HT1080 (cell line): ENCODE measurements at places on chromosomes 3 and 15. TPM values are rescaled to one million over a fixed set of nuclear protein-coding genes. Genes with fewer than 3 reads are reported as not detected.

DNA sequence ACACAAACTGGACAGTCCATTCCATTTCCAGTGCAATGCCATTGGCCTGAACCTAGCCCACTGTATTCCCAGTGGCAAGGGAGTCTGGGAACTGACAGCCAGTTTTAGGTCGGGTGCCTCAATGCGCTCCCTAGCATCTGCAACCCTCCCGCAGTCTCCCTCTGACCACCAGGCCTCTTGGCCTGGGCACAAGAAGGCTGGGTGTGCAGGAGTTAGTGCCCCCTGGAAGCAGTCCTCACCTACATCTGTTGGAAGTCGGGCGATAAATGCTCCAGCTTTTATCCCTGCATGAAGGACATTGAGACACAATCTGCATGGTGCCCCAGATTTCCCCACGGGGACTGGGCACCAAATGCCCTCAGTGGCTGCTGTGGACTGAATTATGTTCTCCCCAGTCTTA is 12.7 kb downstream of the C3orf22 start:
- no peak for DNase-seq

GRCh38 chr3:98692787-98693473 is 70.2 kb upstream of the ST3GAL6 start:
- no peak for DNase-seq

DNA sequence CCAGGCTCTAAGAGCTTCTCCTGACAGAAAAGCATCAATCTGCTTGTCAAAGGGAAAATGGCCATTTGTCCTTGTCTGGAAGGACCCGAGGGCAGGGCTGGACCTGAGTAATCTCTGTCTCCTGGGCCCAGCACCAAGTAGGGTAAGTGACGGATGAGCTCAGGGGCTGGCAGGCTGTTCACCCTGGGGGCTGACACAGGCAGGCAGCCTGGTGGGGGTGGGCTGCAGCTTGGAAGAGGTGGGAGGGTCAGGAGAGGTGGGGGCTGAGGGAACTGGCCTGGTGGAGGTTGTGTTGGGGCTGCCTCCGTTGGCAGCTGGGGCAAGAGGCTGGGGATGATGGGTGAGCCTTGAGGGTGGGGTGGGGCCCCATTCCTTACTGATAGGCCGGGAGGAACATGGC is 42.3 kb upstream of the ADPGK start:
- DNase-seq: no peak

DNA sequence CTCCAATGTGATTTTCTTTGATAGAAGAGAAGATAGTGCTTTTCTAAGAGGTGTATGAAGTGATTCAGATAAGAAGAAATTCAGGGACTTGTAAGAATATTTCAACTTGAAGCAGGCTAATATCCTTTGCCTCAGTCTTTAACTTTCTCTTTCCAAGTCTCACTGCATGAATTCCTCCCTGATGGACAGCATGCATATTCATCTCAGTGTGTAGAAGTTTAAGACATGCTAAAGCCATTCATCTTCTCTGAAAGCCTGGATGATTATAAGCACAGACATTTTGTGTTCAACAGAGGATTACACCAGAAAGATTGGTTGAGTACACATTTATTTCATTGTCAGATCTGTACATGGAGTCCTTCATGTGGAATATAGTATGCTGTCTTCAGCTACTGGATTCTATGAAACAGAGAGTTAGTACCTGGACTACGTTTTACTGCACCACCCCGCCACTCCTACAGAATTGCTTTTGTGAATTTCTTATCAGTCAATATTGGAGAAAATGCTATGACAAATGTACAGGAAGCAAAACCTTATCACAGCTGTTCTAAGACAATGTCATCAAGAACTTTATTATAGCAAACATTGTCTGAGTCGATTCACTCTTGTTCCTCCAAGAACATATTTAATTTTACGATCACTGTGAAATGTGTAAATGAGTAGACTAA is 1346.1 kb downstream of the OTOL1 start:
- DNase-seq: no peak

GRCh38 chr3:182027366-182027765 is 315.6 kb downstream of the SOX2 start:
- DNase-seq: peak; percentile 79

The CP gene
- not detected in 2 replicates for total RNA-seq

DNA sequence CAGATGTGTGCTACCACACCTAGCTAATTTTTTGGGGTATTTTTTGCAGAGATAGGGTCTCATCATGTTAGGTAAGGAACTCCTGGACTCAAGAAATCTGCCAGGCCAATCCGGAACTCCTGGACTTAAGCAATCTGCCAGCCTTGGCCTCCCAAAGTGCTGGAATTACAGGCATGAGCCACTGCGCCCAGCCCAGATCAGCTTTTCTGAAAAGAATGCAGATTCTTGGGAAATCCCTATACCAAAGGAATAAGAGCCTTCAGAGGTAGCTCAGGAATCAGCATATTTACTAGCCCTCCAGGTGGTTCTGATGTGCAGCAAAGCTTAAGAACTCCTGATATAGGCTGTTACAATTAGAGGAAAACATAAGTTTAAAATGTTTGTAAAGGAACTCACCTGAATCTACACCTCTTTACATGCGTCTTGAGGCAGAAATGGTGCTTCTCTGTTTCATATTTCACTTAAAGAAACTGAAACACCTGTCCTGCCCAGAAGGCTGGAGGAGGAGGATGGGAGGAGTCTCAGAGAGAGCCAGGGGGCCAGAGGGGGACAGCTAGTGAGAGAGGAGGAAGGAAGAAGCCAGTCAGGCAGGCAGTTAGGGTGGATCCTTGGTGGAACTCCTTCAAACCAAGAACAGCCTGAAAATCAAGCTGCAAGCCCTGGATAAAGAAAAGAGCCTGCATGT is at the start of gene XCR1:
XCR1 (minus strand) TSS at position 463 of the 685 bp plus-strand sequence. CDS start 5,536 bp downstream, outside the sequence.
- DNase-seq: no peak

DNA sequence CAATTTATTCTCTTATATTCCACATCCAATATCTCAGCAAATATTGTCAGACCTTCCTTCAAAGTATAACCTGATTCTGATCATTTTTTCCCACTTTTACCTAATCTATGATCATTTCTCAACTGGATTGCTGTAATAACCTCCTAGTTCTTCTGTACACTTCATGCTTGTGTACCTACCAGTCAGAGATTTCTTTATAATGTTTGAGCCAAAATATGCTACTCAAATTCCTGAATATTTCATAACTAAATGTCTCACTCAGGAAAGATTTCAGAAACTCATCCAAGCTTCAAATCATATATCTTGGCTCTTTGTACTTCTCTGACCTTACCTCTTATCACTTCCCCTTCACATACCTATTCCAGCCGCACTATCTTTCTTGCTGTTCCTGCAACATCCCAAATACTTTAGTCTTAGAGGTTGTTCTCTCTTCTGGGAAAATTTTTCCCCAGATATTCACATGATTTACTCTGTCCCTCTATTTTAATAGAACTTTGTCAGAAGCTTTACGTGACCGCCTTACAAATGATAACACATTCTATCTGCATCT is 20.0 kb downstream of the BCHE start:
- DNase-seq: no peak

GRCh38 chr3:153855772-153856171 is 265.4 kb upstream of the ARHGEF26 start:
- no peak for DNase-seq

- DNase-seq: no peak
Observed at GRCh38 chr3:151183265-151183671, 19.7 kb downstream of the GPR171 start.

The RTF1 gene
- total RNA-seq: 17.0 and 20.2 TPM in 2 replicates

DNA sequence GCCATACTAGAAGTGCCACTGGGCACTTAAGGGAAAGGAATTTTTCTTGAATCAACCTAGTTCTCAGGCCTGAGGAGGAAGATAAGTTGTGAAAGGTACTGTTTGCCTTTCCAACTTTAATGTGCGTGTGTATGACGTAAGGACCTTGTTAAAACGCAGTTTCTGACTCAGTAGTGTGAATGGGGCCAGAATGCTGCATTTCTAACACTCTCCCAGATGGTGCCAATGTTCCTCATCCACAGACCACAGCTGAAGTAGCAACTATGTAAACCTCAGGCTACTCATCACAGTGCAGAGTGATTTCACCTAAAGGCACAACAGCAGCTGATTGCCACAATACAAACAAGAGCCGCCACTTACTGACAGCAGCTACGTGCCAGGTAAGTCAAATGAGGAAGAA is 103.6 kb downstream of the OTOL1 start:
- peak; percentile 29 for DNase-seq

DNA sequence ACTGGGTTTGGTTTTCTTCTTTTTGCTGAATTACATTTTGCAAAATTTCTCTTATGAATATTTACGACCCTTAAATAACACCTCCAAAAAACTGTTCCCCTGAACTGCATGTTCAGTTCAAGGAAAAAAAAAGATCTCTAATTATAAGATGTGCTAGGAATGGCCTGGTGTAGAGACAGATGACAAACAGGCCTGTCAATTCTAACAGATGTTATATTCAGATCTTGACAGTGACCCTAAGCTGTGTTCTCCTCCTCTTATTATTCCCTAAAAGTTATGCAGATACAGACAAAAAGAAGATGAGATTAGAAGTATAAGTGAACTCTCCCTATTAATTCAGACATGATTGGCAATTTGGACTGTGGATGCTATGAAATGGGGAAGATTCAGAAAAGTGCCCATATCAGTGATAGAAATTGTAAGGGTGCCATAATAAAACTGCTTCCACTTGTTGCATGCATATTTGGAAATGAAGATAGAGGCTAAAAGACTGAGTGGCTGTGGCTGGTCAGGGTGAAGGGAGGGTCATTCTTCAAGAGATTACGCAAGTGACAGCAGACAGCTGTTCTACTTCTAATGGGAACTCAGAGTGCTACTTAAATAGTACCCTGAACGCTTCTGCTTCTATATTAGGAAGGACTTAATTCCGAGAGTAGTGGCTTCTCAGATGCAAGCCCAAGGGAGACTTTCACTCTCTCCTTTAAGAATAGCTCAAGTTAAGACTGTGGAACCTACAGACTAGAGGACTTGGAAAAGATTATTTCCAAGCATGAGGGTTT is 75.5 kb downstream of the ADAMTS9 start:
- DNase-seq: no peak

GRCh38 chr15:34890424-34890823 is 79.1 kb downstream of the AQR start:
- no peak for DNase-seq

GRCh38 chr3:102488331-102488730 is 53.5 kb downstream of the ZPLD1 start:
- no peak for DNase-seq

DNA sequence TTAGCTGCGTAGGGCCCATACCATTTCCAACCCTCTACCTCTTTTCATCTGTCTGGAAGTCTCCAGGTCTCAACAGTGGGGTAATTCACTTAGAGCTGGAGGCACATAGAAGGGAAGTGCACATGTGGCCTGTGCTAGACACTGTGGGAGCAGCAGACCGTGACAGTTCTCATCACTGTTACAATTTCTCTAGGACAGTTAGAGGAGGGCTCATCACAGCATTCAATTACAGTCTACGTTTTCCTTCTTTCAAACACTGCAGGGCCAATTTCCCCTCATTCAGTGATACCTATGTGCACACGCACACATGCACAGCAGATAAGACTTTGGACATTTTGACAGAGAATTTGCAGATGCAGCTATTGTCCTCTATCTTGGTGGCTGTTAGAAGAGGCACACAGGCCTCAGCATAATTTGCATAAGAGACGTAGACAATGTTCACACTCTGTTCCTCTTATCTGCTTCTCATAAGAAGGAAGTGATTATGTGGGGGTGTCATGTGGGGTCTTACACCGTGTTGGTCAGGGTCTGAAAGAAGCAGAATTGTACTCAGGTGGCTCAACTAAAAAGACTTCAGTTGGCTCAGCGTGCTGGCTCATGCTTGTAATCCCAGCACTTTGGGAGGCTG is 12.6 kb upstream of the HRG start:
- DNase-seq: no peak

DNA sequence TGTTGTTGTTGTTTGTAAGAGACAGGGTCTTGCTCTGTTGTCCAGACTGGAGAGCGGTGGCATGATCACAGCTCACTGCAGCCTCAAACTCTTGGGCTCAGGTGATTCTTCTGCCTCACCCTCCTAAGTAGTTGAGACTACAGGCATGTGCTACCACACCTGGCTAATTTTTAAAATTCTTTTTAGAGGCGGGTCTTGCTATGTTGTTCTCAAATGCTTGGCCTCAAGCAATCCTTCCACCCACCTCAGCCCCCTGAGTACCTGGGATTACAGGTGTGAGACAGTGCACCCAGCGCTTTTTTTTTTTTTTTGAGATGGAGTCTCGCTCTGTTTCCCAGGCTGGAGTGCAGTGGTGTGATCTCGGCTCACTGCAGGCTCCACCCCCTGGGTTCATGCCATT is 46.7 kb downstream of the TMOD3 start:
- DNase-seq: no peak

GRCh38 chr3:40404591-40405198 is 17.7 kb downstream of the ENTPD3 start:
- peak; percentile 62 for DNase-seq

DNA sequence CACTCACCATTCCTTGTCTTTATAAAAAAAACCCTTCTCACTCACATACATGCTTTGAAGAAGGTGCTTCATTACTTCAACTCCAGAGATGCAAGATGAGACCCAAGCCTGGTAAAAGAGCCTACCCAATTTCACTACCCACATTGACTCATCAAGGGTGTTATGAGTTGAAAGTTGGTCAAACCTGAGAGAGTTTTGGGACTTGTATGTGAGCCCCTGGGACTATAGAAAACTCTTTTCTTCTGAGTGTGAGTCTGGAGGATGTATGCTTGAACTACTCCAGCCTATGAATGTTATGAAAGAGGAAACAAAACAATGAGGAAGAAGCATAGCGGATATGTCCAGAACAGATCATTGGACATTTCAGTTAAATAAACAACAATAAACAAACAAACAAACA is 106.5 kb upstream of the SATB1 start:
- DNase-seq: no peak

DNA sequence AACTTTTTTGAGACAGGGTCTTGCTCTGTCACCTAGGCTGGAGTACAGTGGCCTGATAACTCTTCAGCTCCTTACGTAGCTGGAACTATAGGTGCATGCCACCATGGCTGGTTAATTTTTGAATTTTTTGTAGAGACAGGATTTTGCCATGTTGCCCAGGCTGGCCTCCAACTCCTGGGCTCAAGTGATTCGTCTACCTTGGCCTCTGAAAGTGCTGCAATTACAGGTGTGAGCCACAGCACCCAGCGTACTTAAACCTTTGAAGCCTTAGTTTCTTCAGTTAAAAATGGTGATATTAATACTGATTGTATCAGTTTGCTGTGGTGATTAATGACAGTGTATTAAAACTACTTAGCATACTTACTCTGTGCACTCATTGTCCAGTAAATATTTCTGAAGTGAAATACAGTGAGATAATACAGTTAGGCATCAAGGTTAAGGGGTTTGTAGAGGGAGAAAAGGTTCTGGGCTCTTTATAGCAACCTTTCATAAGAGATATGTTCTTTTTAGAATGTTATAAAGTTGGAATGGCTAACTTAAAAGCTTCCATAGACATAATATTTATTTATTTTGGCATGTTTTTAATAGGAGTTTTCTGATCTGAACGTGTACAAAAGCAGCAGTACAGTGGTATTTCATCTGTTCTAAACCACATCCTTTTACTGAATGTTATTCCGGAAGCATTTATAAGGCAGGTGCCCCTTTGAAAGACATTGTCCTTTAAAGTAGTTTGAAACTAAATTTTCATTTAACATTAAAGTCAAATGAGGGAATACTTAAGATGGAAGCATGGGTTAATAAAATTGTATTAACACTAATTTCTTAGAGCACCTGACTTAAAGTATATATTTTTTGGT is 23.6 kb downstream of the NCK1 start:
- DNase-seq: no peak

The ZCWPW2 gene
- not detected in 2 replicates for total RNA-seq

GRCh38 chr15:41584636-41585126 is 25.7 kb downstream of the TYRO3 start:
- no peak for DNase-seq

- DNase-seq: no peak
Observed at GRCh38 chr3:99624496-99625236, 13.7 kb upstream of the COL8A1 start.

GRCh38 chr15:28984421-28985315 is 98.9 kb downstream of the APBA2 start:
- DNase-seq: peak; percentile 13
